ENCODE measurements at places on chromosomes 6 and 20. TPM values are rescaled to one million over a fixed set of nuclear protein-coding genes. Genes with fewer than 3 reads are reported as not detected.

DNA sequence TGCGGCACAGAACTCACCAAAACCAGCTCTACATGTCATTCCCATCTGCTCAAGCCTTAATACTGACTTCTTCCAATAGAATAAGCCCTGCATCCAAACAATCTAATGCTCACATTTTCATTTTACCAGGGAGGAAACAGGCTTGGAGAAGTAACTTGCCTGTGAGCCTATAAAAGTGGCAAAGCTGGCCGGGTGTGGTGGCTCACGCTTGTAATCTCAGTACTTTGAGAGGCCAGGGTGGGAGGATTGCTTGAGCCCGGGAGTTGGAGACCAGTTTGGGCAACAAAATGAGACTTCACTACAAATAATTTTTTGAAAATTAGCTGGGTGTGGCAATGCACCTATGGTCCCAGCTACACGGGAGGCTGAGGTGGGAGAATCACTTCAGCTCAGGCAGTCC lies 133.7 kb downstream of the LY86 start:
- no peaks in the 10 kb centered on the region for H3K27me3 ChIP-seq
- no peak overlapping the region for H3K4me3 ChIP-seq
- no peak for DNase-seq
- H3K36me3 ChIP-seq: no peaks in the 10 kb centered on the region

DNA sequence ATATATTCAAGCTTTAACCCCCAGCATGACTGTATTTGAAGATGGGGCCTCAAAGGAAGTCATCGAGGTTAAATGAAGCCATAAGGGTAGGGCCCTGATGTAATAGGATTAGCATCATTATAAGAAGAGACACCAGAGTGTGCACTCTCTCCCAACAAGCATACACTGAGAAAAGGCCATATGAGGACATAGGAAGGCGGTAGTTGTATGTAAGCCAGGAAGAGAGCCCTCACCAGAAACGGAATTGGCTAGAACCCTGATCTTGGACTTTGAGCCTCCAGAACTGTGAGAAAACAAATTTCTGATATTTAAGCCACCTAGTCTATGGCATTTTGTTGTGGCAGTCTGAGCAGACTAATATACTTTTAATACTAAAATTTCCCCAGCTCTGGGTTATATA lies 150.1 kb upstream of the STXBP5 start:
- H3K4me3 ChIP-seq: no peak overlapping the region
- no peaks in the 10 kb centered on the region for H3K27me3 ChIP-seq
- H3K27ac ChIP-seq: no peak overlapping the region
- DNase-seq: no peak
- H3K36me3 ChIP-seq: no peaks in the 10 kb centered on the region

Gene SIRPD
- total RNA-seq: 0.17 TPM

GRCh38 chr6:47000842-47001241 lies 41.3 kb downstream of the ADGRF1 start:
- H3K36me3 ChIP-seq: no peaks in the 10 kb centered on the region
- no peaks in the 10 kb centered on the region for H3K27me3 ChIP-seq
- no peak overlapping the region for H3K4me3 ChIP-seq

DNA sequence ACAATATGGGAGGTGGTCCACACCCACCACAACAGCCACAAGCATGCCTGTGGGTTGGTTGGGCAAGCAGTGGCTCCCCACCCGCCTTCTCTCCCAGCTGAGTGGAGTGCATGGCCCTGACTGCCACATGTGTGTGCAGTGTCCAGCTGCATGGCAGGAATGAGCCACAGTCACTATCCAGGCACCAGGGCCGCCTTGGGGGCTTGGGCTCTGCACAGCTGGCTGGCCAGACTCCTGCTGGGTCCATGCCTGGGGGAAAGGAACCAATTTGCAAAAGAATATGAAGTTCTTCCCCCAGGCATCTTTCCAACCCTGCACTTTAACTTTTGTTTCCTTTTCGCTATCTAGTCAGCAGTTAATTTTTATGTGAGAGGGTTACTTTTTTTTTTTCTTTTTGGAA lies 11.6 kb upstream of the ASCC3 start:
- no peak overlapping the region for H3K4me3 ChIP-seq
- no peak for DNase-seq
- H3K27me3 ChIP-seq: no peaks in the 10 kb centered on the region
- H3K27ac ChIP-seq: no peak overlapping the region
- H3K4me1 ChIP-seq: no peaks in the 10 kb centered on the region

Gene HTR1B
- not detected for total RNA-seq

DNA sequence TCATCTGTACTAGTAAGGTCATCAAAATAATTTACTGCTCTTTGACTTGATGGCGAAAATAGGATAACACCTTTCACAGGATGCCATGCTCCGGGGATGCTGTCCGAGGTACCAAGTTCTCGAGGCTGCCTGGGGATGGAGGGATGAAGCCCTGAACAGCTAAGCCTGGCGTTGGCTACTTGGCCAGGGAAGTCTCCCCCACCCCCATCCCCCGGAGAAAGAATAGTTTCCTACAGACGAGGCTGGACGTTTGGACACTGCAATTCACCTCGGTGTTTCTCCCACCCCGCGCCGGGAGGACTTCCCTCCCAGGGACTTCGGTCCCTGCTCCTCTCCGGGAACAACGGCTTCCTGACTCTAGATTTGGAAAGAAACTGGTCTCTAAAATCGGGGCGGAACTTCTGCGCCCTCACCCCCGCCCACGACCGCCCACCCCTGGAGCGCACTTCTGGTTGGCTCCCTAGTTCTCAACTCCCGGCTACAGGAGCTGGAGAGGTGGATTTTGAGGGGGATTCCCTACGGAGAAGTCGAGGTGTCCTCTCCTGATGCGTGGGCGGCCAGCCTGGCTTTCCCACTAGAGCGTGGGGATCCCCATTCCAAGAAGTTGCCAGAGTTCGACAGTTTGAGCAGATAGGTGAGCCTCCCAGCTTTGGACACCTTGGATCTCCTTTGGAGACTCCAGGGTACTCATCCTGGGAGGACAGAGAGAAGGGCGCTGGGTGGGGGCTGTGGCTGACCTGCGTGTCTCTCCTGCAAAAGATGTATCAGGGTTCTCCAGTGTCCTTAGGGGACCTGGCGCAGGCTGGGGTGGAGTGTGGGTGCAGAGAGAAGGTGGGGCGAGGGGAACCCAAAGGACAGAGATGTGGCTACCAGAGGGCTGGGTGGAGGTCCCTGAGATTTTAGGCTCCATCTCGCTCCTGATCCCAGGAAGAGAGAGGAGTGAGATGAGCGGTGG lies 1.1 kb downstream of the PCSK2 start:
- H3K4me3 ChIP-seq: no peak overlapping the region
- H3K27ac ChIP-seq: no peak overlapping the region
- no peak for DNase-seq
- no peaks in the 10 kb centered on the region for H3K36me3 ChIP-seq
- no peaks in the 10 kb centered on the region for H3K4me1 ChIP-seq
- peaks cover 4% of the 10 kb centered on the region for H3K27me3 ChIP-seq

- H3K27ac ChIP-seq: no peak overlapping the region
- H3K36me3 ChIP-seq: no peaks in the 10 kb centered on the region
- no peak overlapping the region for H3K4me3 ChIP-seq
- no peaks in the 10 kb centered on the region for H3K4me1 ChIP-seq
Measured at GRCh38 chr20:16308754-16309153, 264.5 kb downstream of the KIF16B start.

GRCh38 chr20:33531047-33531877 lies 41.4 kb downstream of the CBFA2T2 start:
- no peaks in the 10 kb centered on the region for H3K27me3 ChIP-seq
- H3K4me3 ChIP-seq: no peak overlapping the region
- DNase-seq: no peak
- H3K4me1 ChIP-seq: peaks cover 6% of the 10 kb centered on the region
- no peak overlapping the region for H3K27ac ChIP-seq

DNA sequence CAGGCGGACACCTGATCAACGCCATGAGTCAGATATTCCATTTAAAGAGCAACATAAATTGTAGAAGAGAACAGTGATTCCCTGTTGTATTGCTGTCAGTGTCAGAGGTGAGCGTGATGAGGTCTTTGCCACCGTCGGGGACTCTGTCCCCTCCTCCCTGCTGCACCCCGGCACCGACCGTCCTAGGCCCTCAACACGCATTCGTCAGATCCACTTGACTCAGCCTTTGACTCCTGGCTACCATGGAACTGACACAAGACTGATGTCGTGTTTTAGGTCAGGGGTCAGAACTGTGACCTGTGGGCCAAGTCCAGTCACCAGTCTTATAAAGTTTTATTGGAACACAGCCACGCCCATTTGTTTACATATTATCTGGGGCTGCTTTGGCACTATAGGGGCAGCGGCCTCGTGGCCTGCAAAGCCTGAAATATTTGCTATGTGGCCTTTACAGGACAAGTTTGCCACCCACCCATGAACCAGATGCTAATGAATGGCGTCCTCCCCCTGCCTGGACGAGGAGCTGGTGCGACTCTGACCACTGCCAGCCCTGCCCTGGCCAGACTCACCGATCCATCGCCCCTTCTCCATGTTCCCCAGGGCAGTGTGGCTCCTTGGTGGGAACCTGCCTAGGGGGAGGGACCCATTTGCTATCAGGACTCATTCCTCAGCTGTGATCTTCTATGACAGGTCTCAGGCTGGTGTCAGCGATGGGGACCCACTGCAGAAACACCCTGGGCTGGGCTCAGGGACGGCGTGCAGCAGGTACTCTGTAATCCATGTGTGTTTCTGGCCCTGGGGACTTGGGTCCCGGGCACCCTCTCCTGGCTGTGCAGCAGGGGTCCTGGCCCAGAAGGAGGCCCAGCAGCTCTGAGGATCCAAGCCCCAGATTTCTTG lies 37.5 kb upstream of the PHACTR3 start:
- H3K4me1 ChIP-seq: peaks cover 3% of the 10 kb centered on the region
- H3K27ac ChIP-seq: no peak overlapping the region
- DNase-seq: no peak
- H3K4me3 ChIP-seq: no peak overlapping the region

- H3K4me3 ChIP-seq: no peak overlapping the region
- H3K36me3 ChIP-seq: no peaks in the 10 kb centered on the region
- peaks cover 26% of the 10 kb centered on the region for H3K4me1 ChIP-seq
- DNase-seq: no peak
- no peaks in the 10 kb centered on the region for H3K27me3 ChIP-seq
Measured at GRCh38 chr6:29702519-29703103, 20.6 kb upstream of the HLA-F start.

GRCh38 chr6:35668744-35669450 lies 19.8 kb downstream of the FKBP5 start:
- H3K36me3 ChIP-seq: no peaks in the 10 kb centered on the region
- H3K4me3 ChIP-seq: peak overlapping the region; percentile 2

DNA sequence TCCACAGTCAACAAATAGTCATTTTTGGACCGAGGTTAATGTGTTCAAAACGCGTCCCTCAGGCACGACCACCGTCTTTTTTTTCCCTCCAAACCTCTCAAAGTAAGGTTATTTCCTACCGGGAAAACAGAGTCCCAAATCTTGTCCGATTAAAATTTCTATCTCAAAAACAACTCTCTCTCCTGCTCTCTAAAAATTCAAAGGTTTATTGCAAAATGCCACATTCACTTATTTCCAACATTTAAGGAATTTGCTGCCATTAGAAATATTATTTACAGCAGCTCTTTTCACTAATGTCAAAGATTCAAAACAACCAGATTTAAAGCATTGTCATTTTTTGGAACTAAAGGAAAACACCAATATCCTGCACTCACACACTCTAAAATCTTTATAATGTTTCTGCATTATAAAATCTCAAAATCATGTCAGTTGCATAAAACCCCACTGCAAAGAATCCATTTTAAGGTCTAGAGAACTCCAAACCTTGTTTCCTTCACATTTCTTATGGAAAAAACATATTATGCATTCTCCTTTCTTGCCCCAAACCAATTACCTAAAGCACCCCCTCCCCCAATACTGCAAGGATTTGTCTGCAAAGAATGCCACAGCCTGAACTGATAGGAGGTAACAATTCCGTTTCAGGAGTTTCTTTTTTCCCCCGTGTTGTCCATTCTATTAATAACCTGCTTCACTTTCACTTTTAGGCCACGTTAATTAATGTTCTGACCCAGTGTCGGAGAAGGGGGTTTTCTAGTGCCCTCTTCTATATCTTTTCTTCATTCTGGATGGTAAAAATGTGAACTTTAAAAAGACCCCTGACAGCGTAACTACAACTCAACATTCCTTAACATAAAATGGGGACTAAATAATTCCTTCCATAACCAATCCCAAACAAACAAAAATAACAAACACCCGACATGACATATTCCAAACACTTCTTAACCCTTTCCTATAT lies 1.4 kb downstream of the NRN1 start:
- no peak overlapping the region for H3K4me3 ChIP-seq
- peaks cover 90% of the 10 kb centered on the region for H3K27me3 ChIP-seq
- DNase-seq: no peak
- peaks cover 65% of the 10 kb centered on the region for H3K4me1 ChIP-seq
- H3K27ac ChIP-seq: no peak overlapping the region
- H3K36me3 ChIP-seq: no peaks in the 10 kb centered on the region

DNA sequence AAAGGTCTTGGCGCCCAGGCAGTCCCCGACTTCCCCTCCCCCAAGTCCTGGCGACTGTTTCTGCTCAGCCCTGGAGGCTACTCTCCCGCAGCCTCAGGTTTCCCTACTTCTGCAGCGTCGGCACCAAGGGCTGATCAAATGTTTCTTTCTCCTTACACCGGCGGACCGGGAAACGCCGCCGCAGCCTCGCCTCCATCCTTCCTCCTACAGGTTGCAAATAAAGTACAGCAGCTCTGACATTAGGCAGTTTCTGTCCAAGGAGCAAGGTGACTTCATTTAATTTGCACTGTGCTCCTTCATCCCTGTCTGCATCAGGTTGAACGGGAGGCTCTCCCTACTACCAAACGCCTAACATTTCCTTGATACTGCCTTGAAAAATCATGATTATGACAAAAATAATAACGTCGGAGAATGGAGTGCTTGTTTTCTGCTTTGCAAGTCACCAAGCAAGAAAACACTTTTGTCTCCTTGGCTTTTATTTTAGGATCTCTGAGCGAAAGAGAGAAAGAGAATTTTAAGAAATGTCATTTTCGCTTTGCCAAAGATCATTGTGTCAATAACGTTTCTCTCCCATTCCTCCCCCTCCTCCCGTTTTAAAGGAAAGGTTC lies 1.0 kb downstream of the CLIC5 start:
- peak; percentile 43 for DNase-seq
- peaks cover 56% of the 10 kb centered on the region for H3K4me1 ChIP-seq
- peak overlapping the region; percentile 62 for H3K4me3 ChIP-seq
- no peaks in the 10 kb centered on the region for H3K27me3 ChIP-seq
- no peaks in the 10 kb centered on the region for H3K36me3 ChIP-seq

DNA sequence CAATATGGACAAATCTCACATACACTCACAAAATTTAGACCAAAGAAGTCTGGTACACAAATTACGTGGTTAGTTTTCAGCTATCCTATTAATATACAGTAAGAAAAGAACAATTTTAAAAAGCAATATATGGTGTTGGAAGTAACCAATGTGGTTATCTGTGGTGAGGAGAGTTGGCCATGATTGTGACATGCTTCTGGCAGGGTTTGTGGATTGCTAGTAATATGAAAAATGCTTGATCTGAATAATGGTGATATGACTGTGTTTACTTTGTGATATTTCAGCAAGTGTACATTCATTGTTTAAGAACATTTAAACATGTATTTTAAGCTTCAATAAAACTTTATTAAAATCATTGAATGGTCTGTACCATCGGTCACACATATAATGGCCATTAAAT lies 99.1 kb downstream of the ADGB start:
- DNase-seq: no peak
- H3K27ac ChIP-seq: no peak overlapping the region
- H3K4me1 ChIP-seq: no peaks in the 10 kb centered on the region
- no peak overlapping the region for H3K4me3 ChIP-seq

- H3K27me3 ChIP-seq: no peaks in the 10 kb centered on the region
- peak overlapping the region; percentile 55 for H3K4me3 ChIP-seq
- DNase-seq: no peak
- peak overlapping the region; percentile 83 for H3K27ac ChIP-seq
- H3K4me1 ChIP-seq: peaks cover 98% of the 10 kb centered on the region
Measured at GRCh38 chr6:142846883-142847287, 98.1 kb downstream of the HIVEP2 start.
